Occipital lobe (tissue), 3 donors: ENCODE measurements at places on chromosomes 13 and 19.

GRCh38 chr13:51688937-51689662, 104.8 kb downstream of the WDFY2 start:
- DNase-seq, result no peak

DNA sequence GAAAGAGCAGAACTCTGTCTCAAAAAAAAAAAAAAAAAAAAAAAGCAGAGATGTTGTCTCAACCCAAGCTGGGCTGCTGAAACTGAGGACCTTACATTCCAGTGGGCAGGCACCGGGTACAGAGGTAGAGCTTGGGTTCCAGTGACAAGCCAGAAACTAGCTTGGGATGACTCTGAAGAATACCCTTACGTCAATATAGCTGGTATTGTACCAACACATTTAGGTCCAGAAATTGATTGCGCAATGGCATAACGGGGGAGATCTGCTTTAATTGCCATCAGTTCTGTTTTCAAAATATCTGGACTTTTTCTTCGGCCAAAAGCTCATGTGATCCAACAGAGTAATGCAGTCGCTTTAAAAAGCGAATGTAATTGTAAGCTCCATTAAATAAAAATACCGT, 103.1 kb upstream of the UBL3 start:
- no peak for DNase-seq

DNA sequence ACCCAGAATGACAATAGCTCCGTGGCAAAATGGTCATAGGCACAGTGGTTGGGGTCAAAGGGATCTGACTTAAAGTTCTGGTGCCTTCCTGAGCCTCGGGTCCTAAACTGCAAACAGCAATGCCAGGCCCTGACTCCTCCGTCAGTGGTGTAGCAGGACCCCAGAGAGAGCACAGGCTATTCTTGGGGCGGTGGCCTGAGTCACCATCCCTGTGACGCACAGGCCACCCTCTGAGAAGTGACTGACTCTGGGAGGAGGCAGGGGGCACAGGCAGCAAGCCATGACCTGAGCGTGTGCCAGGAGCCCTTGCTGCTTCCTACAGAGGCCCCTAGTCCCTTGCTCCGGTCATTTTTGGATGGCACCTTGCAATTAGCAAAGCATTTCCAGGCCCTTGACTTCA, 18.7 kb downstream of the PLVAP start:
- DNase-seq, result no peak

GRCh38 chr19:12867120-12868099, 13.8 kb downstream of the DNASE2 start:
- no peak for DNase-seq

DNA sequence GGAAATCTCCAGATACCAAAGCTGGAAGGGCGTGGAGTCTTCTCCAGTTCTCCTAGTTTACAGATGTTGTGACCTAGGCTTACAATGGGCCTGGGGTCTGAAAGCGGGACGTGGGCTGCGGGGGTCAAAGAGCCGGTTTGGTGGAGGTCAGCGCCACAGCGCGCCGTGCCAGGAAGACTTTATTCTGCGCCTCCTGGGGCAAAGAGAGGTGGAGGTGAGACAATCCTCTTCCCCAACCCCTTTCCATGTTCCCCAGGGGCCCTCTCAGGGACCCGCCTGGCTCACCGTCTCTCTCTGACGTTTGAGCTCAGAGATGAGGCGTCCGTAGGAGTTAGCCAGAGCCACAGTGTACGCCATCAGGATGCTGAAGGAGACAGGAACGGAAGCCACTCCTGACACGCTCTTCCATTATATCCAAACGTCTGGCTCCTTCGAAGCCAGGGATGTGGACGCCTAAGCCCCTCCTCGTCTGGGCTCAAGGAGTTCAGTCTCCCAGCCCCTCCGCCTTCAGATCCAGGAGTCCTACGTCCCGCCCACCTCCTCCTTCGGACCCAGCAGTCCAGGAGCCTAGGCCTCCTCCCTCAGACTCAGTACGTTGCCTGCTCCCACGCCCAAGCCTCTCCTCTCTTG, 776 bp upstream of the LENG1 start:
- no peak for DNase-seq
